ENCODE measurements at places on chromosomes 1 and 21.
A peak's percentile ranks its signal among the peaks of the same experiment; 100 is the strongest.

- DNase-seq, result peak; percentile 65
Observed at GRCh38 chr21:39004634-39005501, 178.4 kb downstream of the PSMG1 start.

GRCh38 chr1:61081686-61082310, 563 bp upstream of the NFIA start:
- no peak for DNase-seq

DNA sequence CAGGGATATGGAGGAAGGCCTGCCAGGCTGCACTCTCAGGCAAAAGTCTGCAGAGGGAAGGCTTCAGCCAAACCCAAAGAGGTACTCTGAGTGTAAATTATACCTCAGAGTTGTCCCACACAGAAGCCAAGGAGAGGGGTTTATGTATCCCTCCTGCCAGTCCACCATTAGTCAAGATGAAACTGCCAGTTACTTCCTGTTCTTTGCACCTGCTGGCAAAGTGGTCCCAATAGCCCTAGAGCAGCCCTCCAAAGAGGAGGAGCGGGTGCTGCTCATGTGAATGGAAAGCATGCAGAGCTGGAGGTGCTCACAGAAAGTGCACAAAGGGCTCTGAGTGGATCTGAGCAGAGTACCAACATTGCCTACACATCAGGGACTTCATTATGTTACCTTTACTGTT, 37.1 kb upstream of the MCOLN3 start:
- no peak for DNase-seq

DNA sequence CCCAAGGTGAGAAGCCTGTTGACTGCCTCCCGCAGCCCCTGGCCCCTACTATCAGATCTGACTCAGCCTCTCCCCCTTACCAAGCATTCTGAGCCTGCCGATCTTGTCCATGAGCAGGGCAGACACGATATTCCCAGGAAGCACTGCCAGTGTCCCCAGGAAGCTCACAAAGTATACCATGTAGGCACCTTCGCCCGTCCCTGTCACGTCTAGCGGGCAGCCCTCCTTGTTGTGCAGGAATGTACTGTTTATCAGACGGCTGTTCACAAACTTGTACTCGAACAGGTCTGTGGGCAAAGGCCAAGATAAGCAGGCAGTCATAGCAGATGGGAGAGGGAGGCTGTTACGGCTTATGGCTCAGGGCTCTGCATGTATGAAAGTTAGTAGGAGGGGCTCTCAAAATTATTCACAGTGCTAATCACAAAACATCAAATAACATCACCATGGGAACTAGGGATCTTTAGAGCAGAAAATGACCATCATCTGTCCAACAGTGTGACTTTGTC, 7.3 kb downstream of the BOLA1 start:
- DNase-seq, result no peak

- DNase-seq, result no peak
Observed at GRCh38 chr1:244735404-244735803, 82.5 kb downstream of the DESI2 start.

- DNase-seq, result no peak
Observed at GRCh38 chr1:31142406-31142805, 76.9 kb upstream of the PUM1 start.

DNA sequence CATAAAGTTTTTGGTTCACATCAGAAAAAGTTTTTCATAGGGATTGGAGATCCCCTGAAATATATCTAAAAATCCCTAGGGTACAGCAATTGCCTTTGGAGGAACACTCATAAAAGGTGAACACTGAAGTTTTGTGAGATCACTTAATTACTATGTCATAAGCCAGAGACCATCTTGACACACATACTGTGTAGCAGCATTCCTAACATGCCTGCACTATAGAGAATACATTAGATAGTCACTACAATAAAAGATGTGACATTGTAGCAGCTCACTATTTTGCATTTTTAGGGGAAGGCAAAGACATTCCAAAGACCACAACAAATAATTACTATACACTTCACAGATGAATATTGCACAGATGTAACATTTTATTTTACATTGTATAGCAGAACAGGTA, 779.9 kb downstream of the KCNT2 start:
- DNase-seq, result no peak

DNA sequence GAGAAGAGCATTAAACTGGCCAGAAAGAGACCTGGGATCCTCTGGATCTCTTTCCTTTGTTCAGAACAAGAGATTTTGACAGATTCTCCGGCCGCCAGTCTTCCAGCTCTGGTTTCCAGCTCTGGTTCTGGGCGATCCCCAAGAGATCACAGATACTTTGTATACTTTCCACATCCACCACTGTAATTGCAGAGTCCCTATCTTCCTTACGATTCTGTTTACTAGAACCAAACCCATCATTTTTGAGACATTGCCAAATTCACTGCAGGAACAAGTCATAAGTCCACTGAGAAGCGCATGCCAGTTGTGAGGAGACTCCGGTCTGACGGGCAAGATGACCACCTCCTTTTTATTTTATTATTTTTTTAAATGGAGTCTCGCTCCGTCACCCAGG, 505.2 kb downstream of the SMYD3 start:
- no peak for DNase-seq

DNA sequence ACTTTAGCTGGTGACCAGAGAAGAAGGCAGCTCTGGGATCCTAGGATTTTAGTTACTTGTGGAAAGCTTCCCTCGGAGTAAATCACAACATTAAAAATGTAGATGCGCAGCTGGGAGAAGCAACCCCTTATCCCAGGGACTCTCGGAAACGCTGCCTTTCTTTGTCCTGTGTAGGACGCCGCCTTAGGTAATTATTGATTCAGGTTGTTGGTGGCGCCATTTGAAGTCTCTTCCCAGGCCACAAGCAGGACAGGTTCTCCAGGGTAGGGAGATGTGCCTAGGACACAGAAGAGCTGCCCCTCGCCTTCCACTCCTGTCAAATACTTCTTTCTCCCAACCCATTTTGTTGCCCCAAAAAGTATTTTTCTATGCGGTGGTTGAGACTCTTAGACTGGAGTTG, 10.3 kb downstream of the SLC37A1 start:
- DNase-seq, result no peak

- no peak for DNase-seq
Observed at GRCh38 chr21:41834926-41835663, 44.0 kb downstream of the PRDM15 start.

GRCh38 chr21:41955516-41955915, 1.7 kb upstream of the C2CD2 start:
- no peak for DNase-seq

- DNase-seq, result peak; percentile 21
Observed at GRCh38 chr1:234231061-234231892, 142.0 kb upstream of the COA6 start.

Data from suppressor macrophage (primary cell).